ENCODE measurements at places on chromosomes 1 and 21.

GRCh38 chr1:116290085-116290705 is 82.8 kb upstream of the ATP1A1 start:
- DNase-seq = no peak

- DNase-seq = peak; percentile 34
Observed at GRCh38 chr1:198465201-198466144, 75.0 kb downstream of the ATP6V1G3 start.

DNA sequence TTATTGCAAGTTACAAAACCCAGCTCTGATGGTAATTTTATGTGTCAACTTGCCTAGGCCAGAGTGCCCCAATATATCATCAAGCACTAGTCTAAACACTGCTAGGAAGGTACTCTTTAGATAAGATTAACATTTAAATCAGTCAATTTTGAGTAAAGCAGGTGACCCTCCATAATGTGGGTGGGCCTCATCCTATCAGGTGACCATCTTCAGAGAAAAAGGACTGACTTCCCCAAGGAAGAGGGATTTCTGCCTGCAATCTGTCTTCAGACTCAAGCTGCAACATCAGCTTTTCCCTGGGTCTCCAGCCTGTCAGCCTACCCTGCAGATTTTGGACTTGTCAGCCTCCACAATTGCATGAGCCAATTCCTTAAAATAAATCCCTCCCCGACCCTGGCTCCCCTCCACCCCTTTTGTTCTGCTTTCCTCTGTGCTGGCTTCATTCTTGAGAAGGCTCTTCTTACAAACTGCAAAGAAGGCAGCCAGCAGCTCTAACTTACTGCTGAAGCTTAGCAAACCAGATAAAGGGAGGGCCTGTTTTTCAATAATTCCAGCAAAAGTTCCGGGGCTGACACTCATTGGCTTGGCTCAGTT is 56.4 kb upstream of the RUNX3 start:
- DNase-seq = no peak

DNA sequence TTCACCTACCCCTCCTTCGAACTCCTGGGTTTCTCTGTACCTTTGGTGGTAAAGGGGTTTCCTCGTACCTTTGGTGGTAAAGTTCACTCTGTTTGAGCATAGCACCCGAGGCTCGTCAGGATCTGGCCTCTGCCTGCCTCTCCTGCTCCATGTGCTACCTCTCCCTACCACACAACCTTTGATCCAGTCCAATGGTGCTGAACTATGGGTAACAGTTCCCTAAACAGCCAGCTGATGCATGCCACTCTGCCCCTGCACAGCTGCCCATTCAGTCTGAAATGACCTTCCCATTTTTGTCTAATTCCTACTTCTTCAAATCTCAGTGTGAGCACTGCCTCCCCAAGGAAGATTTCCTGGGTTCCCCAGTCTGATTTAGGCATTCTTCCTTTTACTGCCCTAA is 14.0 kb downstream of the OVAAL start:
- no peak for DNase-seq

GRCh38 chr1:71264039-71264438 is 183.2 kb upstream of the ZRANB2 start:
- DNase-seq = no peak

- DNase-seq = no peak
Observed at GRCh38 chr21:45972716-45973474, 8.7 kb upstream of the COL6A1 start.

- DNase-seq = no peak
Observed at GRCh38 chr1:94646141-94646643, 104.6 kb upstream of the F3 start.

DNA sequence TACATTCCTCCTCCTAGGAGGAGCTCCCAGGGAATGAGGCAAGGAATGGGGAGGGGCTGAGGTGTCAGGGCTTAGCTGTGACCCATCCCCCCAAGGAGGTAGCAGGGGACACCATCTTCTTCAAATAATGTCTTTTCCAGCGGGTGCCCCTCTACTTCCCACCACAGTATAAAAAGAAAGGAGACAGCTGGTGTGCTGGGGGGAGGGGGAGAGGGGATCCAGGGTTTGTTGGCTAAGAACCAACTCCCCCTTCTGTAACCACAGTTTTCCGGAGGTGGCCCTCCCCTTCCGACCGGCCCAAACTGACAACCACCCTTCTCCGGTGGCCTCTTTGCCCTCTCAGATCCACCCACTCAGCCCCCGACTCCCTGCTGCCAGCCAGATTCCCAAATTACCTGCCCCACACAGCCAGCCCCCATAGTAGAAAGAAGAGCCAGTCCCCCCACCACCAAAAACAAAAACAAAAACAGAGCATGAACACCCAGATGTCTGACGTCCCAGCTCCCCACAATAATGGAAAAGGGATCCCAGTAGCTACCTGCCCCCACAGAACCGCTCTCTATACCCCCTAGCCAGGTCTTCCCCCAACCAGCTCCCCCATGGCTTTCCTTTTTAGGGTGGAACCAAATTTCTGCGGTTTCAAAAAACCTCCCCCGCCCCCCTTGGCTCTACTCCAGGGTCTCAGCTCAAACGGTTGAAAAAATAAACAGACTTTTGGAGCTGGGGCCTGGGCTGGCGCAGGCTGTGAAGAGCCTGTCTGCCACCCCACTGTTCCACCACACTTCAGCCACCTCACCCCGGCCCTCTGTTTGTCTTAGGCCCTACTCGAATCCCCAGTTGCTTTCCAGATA is 2.1 kb downstream of the ARHGEF2 start:
- peak; percentile 73 for DNase-seq

- DNase-seq = no peak
Observed at GRCh38 chr21:41052820-41053555, 115.0 kb upstream of the BACE2 start.

DNA sequence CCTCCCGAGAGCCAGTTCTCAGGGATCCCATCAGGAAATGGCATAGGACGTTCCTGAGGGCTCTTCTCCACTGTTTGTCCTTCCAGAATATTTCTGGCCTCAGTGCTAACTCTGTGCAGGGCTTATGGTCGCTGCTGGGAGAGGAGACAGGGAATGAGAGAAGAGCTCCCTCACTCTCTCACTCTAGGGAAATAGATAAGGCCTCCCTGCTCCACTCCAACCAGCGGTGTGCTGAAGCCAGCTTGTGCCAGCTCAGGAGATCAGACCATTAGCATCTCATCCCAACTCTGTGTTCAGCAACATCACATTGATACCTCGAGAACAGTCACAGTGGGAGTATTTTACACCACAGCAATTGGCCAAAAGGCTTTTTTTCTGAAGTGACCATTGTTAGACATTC is 49.2 kb upstream of the ZC3H12A start:
- no peak for DNase-seq

GRCh38 chr1:25677193-25677773 is 60.7 kb downstream of the MAN1C1 start:
- no peak for DNase-seq

DNA sequence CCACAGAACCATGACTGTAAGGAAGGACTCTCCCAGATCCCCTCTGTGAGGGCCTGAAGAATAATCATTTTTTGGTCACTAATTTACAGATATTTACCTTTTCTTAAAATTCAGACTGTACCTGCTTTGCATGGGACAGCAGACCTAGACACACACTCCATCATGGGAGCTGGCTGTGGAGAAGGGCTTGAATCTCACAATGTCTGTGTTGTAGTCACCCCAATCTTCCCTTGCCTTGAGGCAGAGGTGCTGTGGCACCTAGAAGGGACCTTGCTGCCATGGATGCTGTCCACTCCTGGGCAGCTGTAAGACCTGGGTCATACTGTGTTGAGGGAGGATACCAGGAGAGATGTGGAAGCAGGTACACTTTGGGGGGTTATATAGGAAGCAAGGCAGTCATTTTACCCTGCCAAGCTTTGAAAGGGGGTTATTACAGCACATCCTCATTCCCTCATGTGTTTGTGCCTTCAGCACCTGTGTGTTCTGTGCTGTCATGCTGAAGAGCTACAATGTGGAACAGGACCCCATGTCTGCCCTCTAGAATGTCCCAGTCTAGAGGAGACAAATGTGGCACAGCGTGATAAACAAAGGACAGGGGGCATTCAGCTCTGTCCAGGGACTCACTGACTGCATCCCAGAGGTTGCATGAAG is 27.1 kb downstream of the TRAF5 start:
- DNase-seq = no peak

DNA sequence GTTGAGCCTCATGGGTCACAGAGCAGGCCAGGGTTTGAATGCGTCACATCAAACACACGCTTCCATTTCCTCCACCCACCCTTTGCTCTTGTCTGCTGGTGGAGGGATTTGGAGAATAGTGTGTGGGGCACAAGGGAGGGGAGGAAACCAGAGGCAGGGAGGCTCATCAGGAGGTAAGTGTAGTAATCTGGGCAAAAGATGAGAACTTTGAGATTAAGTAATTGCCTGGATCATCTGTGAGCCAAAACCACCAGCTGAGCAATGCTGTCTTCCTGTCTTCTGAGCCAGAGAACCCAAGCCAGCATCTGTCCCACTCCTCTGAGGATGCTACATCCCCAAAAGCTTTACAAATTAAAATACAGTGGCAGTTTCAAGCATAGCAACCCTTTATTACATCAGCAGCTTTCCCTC is 45.2 kb downstream of the C8B start:
- no peak for DNase-seq

GRCh38 chr1:92990828-92991227 is 29.6 kb upstream of the DIPK1A start:
- DNase-seq = no peak

DNA sequence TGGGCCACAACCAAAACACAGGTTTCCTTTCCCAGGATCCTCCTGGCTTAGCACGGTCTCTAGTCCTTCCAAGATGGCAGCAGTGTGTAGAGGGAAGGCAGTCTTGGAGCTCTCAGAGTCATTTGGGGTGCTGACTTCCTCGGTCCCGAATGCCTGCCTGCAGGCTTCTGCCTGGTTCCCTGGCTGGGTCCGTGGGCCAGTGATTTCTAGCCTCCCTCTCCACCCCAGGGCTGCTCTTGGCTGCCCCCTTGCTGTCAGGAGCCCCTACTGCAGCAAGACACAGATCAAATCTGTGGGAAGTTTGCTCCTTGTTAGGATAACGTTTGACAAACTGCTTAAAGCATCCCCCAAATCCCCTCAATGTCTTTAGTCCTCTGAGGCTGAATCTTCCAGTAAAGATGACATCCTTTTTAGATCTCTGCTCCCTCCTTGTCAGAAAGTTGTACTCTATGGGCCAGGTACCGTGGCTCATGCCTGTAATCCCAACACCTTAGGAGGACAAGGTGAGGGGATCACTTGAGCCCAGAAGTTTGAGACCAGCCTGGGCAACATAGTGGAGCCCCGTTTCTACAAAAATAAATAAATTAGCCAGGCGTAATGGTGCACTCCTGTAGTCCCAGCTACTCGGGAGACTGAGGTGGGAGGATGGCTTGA is 272.5 kb downstream of the RRAGC start:
- DNase-seq = peak; percentile 27

DNA sequence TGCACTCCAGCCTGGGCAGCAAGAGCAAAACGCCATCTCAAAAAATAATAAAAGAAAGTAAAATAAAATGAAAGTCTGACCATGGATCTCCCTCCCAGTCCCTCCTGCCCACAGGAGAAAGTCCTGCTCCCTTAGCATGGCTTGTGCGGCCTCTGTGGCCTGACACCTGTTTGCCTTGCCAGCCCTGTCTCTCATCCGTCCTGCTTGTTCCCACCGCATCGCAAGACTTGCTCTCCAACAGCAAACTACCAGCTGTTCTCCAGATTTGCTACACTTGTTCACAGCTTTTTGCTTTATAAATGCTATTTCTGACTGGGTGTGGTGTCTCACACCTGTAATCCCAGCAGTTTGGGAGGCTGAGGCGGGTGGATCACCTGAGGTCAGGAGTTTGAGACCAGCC is 2.7 kb downstream of the ETV3L start:
- no peak for DNase-seq

DNA sequence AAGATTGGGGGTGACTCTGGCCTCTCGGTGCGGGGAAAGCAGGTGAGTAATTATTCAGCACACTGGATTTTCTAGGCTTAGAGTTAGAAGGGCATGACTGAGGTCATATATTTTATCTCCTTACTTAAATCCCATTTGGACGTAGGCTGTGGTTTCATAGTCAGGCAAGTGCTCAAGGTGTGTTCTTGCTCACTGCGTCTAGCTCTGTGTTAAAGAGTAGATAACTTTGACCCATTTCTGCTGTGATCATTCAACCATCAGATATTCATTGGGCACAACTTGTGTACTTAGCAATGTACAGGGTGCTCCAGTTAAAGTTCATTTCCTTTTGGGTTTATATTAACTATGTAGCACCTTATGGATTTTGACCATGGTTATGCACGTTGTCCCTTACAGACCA is 14.6 kb downstream of the PFKFB2 start:
- no peak for DNase-seq

DNA sequence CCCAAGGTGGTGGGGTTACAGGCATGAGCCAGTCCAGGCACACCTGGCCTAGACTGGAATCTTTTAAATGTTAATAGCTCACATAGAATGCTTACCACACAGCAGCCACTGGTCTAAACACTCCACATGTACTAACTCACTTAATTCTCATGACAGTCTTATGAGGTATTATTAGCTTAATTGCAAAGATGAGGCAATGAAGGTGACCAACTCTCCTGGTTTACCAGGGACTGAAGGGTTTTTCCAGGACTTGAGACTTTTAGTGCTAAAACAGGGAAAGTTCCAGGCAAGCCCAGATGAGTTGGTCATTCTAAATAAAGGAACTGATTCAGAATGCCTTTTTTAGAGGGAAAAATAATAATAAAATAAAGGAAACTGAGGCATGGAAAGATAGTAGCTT is 7.0 kb upstream of the STMN1 start:
- DNase-seq = no peak

GRCh38 chr1:157574836-157575235 is 22.5 kb upstream of the FCRL5 start:
- DNase-seq = no peak
